Activated CD4-positive, alpha-beta memory T cell treated with anti-CD3 and anti-CD28 coated beads for 36 hours (primary cell): ENCODE measurements at places on chromosomes 7 and 10. TPM values are rescaled to one million over a fixed set of nuclear protein-coding genes. Genes with fewer than 3 reads are reported as not detected.
A peak's percentile ranks its signal among the peaks of the same experiment; 100 is the strongest.

DNA sequence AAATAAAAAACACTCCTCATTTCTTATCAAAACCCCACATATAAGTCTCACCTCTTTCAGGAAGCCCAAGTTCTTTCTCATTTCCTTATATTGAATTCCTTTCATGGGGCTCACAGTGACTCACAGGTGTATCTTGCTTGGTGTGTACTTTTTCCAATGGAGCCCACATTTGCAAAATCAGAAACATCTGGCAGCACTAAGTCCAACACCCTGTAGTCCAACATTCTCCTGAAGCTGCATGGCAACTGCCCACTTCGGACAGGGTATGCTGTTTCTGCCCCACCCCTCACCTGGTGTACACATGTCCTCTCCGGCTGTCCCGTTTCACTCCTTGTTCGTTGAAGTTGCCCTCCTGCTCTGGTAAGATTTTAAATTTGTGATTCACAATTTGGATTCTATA, 544.1 kb downstream of the SORCS3 start:
- H3K27ac ChIP-seq: no peak overlapping the region
- H3K36me3 ChIP-seq: no peaks in the 10 kb centered on the region
- H3K27me3 ChIP-seq: no peaks in the 10 kb centered on the region
- H3K4me1 ChIP-seq: no peaks in the 10 kb centered on the region
- H3K4me3 ChIP-seq: no peak overlapping the region

GRCh38 chr10:55203319-55203718, 402.3 kb upstream of the PCDH15 start:
- H3K4me1 ChIP-seq: no peaks in the 10 kb centered on the region
- H3K36me3 ChIP-seq: no peaks in the 10 kb centered on the region
- no peak for DNase-seq

GRCh38 chr7:36192053-36192824, 39.2 kb downstream of the EEPD1 start:
- H3K36me3 ChIP-seq: no peaks in the 10 kb centered on the region
- H3K4me3 ChIP-seq: no peak overlapping the region

The PTPRN2 gene
- 0.64 TPM for total RNA-seq

The TRIM50 gene
- not detected for total RNA-seq

The FOXI2 gene
- total RNA-seq: not detected

GRCh38 chr10:93026072-93026471, 34.5 kb upstream of the CYP26C1 start:
- H3K36me3 ChIP-seq: peaks cover 4% of the 10 kb centered on the region
- no peak overlapping the region for H3K27ac ChIP-seq
- H3K27me3 ChIP-seq: no peaks in the 10 kb centered on the region
- H3K4me1 ChIP-seq: no peaks in the 10 kb centered on the region

GRCh38 chr7:2296832-2297231, 17.4 kb downstream of the SNX8 start:
- no peaks in the 10 kb centered on the region for H3K36me3 ChIP-seq
- no peak overlapping the region for H3K4me3 ChIP-seq
- H3K27ac ChIP-seq: no peak overlapping the region
- DNase-seq: no peak
- no peaks in the 10 kb centered on the region for H3K27me3 ChIP-seq

DNA sequence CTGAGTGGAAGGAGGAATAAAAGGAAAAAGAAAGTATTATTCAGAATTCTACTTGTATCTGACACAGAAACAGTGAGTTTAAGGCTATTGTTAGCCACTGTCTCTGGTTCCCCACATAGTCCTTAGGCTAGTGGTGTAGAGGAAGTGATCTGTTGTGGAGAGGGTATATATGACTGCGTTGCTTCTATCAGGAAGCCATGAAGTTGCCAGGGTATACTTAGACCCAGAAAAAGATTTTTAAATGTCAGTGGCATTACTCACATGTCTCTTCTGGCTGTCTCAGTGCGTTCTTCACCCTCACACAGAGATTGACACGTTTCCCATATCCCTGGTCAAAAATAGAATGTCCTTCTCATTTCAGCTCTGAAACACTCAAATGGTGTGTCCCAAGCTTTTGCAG, 72.7 kb downstream of the SEM1 start:
- no peak overlapping the region for H3K4me3 ChIP-seq
- H3K36me3 ChIP-seq: peaks cover 3% of the 10 kb centered on the region
- no peaks in the 10 kb centered on the region for H3K4me1 ChIP-seq
- no peak overlapping the region for H3K27ac ChIP-seq

- peaks cover 7% of the 10 kb centered on the region for H3K4me1 ChIP-seq
- no peak overlapping the region for H3K27ac ChIP-seq
- peaks cover 16% of the 10 kb centered on the region for H3K36me3 ChIP-seq
- no peak for DNase-seq
These were observed 49.6 kb upstream of the TOMM7 start for GRCh38 chr7:22872096-22872807.

DNA sequence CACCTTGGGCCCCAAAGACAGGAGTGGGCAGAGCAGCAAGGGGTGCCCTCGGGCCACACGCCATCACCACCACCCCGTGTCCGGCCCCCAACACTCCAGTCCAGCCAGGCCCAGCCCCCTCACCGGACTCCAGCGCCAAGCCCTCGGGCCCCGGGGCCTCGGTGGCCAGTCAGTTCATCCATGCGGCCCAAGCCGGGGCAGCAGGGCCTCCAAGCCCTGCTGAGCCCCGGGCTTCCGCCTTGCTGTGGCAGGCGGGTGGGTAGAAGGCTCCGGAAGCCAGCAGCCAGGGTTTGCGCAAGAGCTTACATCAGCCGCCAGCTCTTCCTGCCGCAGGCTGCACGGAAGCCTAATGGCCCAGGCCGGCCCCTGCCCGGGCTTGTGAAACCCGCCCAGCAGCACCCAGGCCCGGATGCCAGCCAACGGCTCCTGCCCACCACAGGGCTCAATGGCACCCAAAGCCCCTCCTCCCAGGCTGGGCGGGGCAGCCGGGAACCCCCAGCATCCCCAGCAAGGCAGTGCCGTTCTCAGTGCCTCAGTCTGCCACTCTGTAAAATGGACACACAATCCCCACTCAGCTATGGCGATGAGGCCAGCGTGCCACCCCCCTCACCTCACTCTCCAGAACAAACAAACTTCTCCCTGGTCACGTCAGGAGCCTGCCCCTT, 26.5 kb downstream of the TNRC18 start:
- peaks cover 35% of the 10 kb centered on the region for H3K4me1 ChIP-seq
- peaks cover 14% of the 10 kb centered on the region for H3K36me3 ChIP-seq
- H3K27ac ChIP-seq: peak overlapping the region; percentile 96
- H3K27me3 ChIP-seq: no peaks in the 10 kb centered on the region

DNA sequence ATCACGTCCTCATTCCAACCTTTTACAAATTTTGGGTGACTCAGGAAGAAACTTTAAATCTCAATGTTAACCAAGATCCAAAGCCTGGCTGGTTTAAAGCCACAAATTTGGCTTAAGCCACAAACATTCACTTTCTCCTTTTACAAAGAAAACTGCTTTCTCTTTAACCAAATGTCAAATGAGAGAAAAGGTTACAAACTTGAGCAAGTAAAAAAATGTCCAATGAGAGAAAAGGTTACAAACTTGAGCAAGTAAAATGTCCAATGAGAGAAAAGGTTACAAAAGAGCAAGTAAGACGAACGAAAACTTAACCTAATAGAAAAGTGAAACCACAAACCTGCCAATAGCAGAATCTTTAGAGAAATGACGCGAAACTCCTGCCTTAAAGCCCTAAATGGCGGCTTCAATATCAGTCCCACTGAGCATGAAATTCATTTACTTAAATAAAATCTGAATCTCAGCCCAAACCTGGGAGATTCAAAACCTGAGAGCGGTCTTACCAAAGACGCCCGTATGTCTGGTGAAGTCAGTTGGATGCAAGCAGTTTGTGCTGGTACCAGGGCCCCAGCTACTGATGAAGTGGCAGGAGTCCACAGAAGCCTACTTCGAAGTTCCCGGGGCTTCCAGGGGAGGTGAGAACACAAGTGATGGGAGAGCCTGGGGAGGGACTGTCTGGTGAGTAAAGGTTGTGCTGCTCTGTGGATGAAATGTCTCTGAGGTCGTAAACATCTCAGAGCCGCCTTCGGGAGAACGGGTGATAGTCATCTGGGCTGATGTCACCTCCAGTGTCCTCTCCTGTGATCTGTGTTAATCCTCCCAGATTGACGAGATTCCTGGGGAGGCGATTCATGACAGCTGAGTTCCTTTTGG, 74.6 kb downstream of the PAXIP1 start:
- H3K4me1 ChIP-seq: peaks cover 24% of the 10 kb centered on the region
- DNase-seq: peak; percentile 48
- peak overlapping the region; percentile 95 for H3K4me3 ChIP-seq
- H3K27ac ChIP-seq: peak overlapping the region; percentile 94

- no peaks in the 10 kb centered on the region for H3K36me3 ChIP-seq
- no peaks in the 10 kb centered on the region for H3K27me3 ChIP-seq
- DNase-seq: peak; percentile 25
- H3K4me1 ChIP-seq: peaks cover 12% of the 10 kb centered on the region
These were observed 57.3 kb downstream of the MAPK8 start for GRCh38 chr10:48363617-48364355.

- peaks cover 3% of the 10 kb centered on the region for H3K4me1 ChIP-seq
- H3K27me3 ChIP-seq: no peaks in the 10 kb centered on the region
- no peak overlapping the region for H3K27ac ChIP-seq
- no peak for DNase-seq
These were observed 35.0 kb downstream of the SH3PXD2A start for GRCh38 chr10:103820101-103821062.

DNA sequence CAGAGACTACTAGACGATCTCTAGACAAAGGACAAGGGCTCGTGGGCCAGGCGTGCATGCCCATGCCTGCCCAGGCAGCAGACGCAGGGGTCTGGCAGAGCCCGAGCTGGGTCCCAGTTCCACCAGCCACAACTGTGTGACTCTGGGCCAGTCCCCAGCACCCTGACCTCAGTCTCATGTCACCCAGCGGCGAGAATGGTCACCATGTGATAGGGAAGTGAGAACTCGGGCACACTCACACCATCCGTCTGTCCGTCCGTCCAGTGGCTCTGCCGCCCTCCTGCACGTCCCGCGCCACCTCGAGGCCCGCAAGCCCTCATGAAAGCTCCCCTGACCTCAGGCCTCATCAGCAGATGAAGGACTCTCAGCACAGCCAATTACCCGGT, 280.0 kb downstream of the ELFN1 start:
- no peak overlapping the region for H3K27ac ChIP-seq
- peaks cover 13% of the 10 kb centered on the region for H3K4me1 ChIP-seq
- H3K4me3 ChIP-seq: no peak overlapping the region
- H3K36me3 ChIP-seq: no peaks in the 10 kb centered on the region

DNA sequence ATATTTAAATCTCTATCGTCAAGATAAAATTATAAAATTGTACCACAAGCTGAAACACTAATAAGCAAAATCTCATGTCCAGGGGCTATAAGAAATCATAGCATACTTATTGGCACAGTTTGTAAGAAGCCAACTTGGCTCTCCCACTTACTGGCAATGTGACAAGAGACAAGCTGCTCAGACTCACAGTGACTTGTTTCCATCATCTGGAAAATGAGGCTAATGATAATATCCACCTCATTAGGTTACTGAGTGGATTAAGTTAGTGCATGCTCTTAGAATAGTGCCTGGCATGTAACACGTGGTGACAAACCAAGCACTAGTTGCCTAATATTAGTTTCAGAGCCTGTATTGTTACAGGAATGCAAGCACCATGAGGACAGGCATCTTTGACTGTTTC, 234.4 kb downstream of the GLI3 start:
- no peaks in the 10 kb centered on the region for H3K4me1 ChIP-seq
- no peaks in the 10 kb centered on the region for H3K36me3 ChIP-seq
- peaks cover 6% of the 10 kb centered on the region for H3K27me3 ChIP-seq
- no peak for DNase-seq
- H3K4me3 ChIP-seq: no peak overlapping the region
- no peak overlapping the region for H3K27ac ChIP-seq

GRCh38 chr10:108422286-108422685, 1257.8 kb upstream of the SORCS1 start:
- no peak for DNase-seq
- H3K36me3 ChIP-seq: no peaks in the 10 kb centered on the region
- H3K27me3 ChIP-seq: no peaks in the 10 kb centered on the region
- H3K4me3 ChIP-seq: no peak overlapping the region
- no peak overlapping the region for H3K27ac ChIP-seq
- no peaks in the 10 kb centered on the region for H3K4me1 ChIP-seq

DNA sequence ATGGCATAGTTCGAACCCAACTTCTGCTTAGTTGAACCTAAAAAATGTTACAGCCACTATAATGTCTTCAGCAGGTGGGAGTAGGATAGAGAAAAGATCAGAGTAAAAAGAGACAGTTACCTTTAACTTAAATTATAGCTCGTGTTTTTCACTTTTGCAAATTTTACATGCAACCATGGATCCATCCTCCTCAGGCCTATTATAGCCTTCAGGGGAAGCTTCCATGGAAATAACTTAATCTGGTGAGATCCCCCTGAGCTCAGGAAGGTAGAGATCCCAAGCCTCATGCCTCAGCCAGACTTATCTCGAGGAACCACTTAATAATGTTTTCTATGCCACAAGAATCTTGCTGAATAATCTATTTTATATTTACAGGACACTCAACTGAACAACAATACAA, 159.4 kb upstream of the FAM3C start:
- no peak for DNase-seq
- H3K36me3 ChIP-seq: no peaks in the 10 kb centered on the region
- H3K4me1 ChIP-seq: no peaks in the 10 kb centered on the region
- no peak overlapping the region for H3K4me3 ChIP-seq
- no peaks in the 10 kb centered on the region for H3K27me3 ChIP-seq

DNA sequence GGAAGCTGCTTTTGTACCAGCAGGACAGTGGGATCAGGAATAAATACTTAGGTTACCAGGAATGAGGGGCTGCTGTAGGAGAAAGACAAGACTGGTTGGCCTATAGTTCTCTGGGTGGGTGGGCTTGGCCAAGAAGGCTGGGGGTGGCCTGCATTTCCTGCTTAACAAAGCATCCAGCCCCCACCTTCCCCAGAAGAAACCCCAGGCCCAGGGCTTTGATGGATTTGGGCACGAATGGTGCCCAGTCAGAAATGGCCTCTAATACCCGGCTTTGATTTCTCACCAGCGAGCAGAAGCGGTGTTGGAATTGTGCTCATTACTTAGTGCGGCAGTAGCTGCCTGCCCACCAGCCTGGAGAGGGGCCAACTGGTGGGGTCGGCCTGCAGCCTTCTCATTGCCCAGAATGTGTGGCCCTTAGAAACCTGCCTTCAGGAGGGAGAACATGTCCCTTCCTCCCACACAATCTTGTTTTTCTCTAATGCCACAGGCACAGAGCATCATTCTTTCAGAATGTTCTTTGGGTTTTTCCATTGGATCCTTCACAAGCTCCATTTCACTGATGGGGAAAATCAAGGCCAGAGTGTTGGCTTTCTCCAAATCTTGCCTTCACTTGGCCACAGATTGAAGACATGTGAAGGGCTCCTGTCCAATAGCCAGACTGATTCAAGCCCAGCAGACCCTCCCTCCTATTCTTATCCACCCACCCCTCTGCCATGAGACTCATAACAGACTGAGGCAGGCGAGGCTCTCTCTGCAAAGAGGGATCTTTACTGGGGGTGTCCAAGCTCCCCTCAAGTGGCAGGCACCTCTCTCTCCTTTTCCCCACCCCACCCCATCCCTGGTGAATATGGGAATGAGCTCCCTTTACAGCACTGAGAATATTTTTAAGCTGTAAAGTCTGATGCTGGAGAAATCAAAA, 2.5 kb downstream of the UNC5B start:
- H3K27ac ChIP-seq: no peak overlapping the region
- no peak overlapping the region for H3K4me3 ChIP-seq
- peaks cover 63% of the 10 kb centered on the region for H3K27me3 ChIP-seq
- H3K4me1 ChIP-seq: peaks cover 10% of the 10 kb centered on the region

- H3K36me3 ChIP-seq: no peaks in the 10 kb centered on the region
- H3K27ac ChIP-seq: no peak overlapping the region
- DNase-seq: no peak
- H3K27me3 ChIP-seq: peaks cover 10% of the 10 kb centered on the region
These were observed 184.3 kb downstream of the ADRA2A start for GRCh38 chr10:111261081-111261615.
